Kidney epithelial cell (primary cell): ENCODE measurements at places on chromosomes 5 and 9. TPM values are rescaled to one million over a fixed set of nuclear protein-coding genes. Genes with fewer than 3 reads are reported as not detected.

- no peak for DNase-seq
Measured at GRCh38 chr9:34262971-34263370, 66.1 kb downstream of the KIF24 start.

The GAPVD1 gene
- 30.4 and 36.7 TPM in 2 replicates for total RNA-seq

DNA sequence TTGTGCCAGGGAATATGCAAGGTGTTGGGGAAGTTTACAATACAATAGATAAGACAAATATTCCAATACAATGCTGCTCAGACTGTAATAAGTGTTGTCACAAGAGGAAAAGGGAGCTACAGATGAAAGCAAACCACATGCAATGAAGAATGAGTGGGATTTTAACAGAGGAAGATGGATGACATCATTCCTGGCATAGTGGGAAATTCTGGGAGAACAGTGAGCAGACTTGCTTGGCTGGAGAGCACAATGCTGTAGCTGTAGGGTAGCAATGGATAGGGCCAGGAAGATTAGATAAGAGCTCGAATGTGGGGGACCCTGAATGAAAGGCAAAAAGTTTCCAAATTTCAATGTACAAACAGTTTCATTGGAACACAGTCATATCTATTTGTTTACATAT lies 9.5 kb upstream of the DPYSL3 start:
- DNase-seq: no peak

The LCN6 gene
- not detected in 2 replicates for total RNA-seq

DNA sequence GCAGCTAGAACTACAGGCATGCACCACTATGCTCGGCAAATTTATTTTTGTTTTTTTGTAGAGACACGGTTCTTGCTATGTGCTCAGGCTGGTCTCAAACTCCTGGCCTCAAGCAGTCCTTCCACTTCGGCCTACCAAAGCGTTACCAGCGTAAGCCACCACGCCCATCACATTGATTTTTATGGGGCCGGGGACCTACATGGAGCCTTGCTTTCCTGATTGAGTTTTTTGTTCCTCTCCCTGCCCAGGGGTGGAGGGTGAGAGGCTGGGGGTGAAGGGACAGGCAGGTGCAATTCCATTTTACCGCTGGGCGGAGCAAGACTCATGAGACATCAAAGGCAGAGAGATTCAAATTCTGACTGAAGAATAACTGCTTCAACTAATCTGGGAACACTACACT lies 1.9 kb downstream of the ALDH1B1 start:
- DNase-seq: no peak

- DNase-seq: no peak
Measured at GRCh38 chr5:36045895-36046294, 20.8 kb downstream of the UGT3A2 start.

The SETX gene
- total RNA-seq: 44.2 and 46.0 TPM in 2 replicates

- DNase-seq: no peak
Measured at GRCh38 chr9:751137-752051, 90.1 kb upstream of the DMRT1 start.

DNA sequence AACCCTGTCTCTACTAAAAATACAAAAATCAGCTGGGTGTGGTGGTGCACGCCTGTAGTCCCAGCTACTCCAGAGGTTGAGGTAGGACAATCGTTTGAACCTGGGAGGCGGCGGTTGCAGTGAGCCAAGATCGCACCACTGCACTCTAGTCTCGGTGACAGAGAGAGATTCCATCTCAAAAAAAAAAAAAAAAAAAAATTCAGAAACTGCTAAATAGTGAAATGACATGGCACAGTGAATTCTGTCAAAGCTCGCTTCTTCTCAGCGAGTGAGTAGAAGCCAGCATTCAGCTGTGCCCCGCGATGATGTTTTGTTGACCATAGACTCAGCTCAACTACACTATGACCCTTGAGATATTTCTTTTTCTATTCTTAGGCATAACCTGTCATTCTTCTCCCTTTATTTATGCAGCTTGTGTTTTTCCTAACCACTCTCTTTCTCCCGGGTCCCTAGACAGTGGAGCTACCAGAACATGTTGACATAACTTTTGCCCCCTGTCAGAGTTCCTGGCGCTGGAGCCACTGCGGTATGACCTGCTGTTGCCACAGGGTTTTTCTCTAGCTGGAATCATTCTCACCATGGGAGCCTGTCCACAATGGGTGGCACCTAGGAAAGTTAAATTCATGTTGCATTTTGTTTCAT lies 13.5 kb upstream of the IQGAP2 start:
- no peak for DNase-seq

- no peak for DNase-seq
Measured at GRCh38 chr5:179858241-179858585, 404 bp downstream of the MRNIP start.

The PCDHA6 gene
- total RNA-seq: 0.21 and 0.27 TPM in 2 replicates

The ADAMTS12 gene
- total RNA-seq: 3.4 and 4.1 TPM in 2 replicates

The FGFR4 gene
- 16.4 and 34.5 TPM in 2 replicates for total RNA-seq

DNA sequence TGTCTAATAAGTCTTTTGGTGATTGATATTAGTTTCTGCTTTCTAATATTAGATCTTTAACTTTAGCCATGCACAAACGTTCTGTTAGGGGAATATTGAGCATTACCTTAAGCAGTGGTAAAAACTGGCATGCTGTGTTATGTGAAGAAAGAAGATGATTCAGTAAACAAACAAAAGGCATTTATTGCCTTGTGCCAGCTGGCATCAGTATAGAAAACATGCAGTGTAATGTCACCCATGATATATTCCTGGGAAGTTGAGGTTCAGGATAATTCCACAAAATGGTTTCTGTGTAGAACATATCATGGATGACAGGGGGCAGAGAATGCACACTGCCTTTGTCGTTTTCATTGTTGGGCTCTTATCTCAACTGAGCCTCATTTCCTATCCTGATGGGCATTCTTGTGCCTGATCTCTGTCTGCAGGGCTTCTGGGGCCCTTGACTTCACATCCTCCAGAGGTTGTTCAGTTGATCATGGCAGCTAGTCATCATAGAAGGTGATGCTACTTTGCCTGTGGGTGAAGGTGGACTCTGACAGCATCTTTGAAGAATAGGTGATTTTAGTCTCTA lies 24.2 kb downstream of the LRRTM2 start:
- no peak for DNase-seq

The SH2D3C gene
- 0.17 and 0.27 TPM in 2 replicates for total RNA-seq

DNA sequence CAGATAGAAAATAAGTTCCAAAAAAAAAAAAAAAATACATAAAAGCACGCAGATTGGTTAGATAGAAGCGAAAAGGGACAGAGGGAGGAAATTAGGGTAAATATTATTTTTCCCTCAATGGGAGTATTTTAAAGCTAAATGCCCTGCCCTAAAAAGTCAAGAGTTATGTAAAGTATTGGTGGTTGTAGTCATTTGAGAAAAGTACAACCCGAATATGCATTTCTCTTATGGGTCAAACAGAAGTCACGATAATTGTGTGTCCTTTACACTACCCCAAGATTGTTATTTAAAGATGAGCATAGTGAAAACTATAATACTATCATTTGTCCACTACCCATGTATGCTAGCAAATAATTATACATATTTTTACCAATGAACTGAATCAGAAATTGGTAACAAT lies 368.7 kb downstream of the NDUFS4 start:
- no peak for DNase-seq

The TRIM36 gene
- total RNA-seq: 5.0 and 7.9 TPM in 2 replicates

- DNase-seq: no peak
Measured at GRCh38 chr9:130423272-130423671, 21.5 kb upstream of the ASS1 start.

GRCh38 chr5:109865637-109866036 lies 175.9 kb downstream of the MAN2A1 start:
- DNase-seq: peak; percentile 92

DNA sequence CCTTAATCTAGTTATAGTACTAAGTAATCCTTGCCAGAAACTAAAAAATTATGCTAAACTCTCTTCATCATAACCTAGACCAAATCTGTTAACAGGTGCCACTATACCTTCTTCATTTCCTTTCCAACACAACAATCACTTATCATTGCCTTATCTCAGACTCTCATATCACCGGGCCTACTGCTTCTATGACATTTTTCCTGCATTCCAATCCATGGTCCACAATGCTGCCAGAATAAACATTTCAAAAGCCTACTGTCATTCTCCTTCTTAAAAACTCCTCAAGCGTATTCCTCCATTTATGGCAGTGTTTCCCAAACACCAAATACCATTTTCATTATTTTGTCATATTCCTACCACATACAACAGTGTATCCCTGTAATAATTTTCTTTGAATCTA lies 6.5 kb downstream of the PPP6C start:
- no peak for DNase-seq

The VCAN gene
- 175 and 178 TPM in 2 replicates for total RNA-seq

The MLANA gene
- total RNA-seq: not detected in 2 replicates

- DNase-seq: no peak
Measured at GRCh38 chr5:38048400-38048799, 208.6 kb upstream of the GDNF start.

- no peak for DNase-seq
Measured at GRCh38 chr5:7245121-7245651, 150.8 kb upstream of the ADCY2 start.

The ECSCR gene
- not detected in 2 replicates for total RNA-seq

GRCh38 chr5:181219262-181220177 lies 3.6 kb upstream of the TRIM41 start:
- DNase-seq: no peak

GRCh38 chr5:158431369-158432029 lies 572.6 kb upstream of the CLINT1 start:
- no peak for DNase-seq

GRCh38 chr5:53323943-53324642 lies 156.3 kb upstream of the FST start:
- no peak for DNase-seq

DNA sequence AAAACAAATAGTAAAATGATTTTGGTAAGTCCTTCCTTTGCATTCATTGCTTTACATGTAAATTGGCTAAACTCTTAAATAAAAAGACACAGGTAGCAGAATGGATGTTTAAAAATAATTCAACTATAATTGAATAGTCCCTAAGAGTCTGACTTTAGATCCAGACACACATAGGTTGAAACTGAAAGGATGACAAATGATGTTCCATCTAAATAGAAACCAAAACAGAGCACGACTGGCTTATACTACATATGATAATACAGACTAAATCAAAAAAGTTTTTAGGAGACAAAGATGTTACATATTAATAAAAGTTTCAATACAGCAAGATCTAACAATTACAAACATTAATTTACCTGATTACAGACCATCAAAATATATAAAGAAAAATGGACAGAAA lies 2055.1 kb upstream of the WWC1 start:
- no peak for DNase-seq

DNA sequence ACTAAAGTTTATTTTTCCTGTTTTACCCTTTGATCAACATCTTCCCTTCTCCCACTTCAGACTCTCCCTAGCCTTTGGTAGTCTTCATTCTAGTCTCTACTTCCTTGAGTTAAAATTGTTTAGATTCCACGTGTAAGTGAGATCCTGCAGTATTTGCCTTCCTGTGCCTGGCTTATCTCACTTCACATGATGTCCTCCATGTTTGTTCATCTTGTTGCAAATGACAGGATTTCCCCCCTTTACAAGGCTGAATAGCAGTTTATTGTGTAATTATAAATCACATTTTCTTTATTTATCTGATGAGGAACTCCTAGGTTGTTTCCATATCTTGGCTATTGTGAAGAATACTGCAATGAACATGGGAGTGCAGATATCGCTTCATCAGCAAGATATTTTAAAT lies 461.7 kb downstream of the CHSY3 start:
- DNase-seq: no peak

The CCDC171 gene
- 3.3 and 5.0 TPM in 2 replicates for total RNA-seq

The ZNF622 gene
- total RNA-seq: 60.8 and 65.2 TPM in 2 replicates

DNA sequence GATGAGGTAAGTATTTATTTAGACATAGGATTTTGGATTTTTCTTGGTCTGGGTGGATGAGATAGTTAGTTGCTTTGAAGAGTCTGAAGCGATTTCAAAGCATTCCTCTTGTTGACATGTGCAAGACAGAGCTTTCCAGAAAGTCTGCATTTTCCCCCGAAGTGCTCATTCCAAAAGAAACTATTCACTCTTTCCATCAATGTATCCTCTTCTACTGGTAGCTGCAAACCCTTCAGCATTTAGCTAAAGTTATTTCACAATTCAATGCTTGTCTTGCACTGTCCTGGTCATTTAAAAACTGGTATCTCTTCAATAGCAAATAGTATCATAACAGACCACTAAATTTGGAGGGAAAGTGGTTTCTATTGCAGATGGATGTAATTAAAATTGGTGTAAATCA lies 13.0 kb downstream of the NREP start:
- no peak for DNase-seq

DNA sequence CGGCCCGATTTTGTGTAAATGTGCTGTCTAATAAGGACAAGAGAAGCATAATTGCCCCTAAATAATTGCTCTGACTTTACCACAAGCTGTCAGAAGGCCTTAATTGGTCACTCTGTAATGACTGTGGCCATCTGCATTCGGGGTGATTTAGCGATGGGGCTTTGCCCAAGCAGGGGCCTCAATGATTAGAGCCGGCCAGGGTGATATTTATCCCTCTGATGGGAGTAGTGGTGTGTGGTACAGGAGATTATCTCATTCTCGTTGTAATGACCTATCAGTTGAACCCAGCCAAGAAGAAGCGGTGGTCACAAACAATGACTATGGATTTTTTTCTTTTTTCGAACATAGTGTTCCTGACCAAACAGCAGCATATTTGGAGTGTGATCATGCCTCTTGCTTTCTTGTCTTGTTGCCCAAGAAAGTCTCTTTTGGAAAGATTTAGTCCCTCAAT lies 72.0 kb upstream of the SAP30L start:
- no peak for DNase-seq

DNA sequence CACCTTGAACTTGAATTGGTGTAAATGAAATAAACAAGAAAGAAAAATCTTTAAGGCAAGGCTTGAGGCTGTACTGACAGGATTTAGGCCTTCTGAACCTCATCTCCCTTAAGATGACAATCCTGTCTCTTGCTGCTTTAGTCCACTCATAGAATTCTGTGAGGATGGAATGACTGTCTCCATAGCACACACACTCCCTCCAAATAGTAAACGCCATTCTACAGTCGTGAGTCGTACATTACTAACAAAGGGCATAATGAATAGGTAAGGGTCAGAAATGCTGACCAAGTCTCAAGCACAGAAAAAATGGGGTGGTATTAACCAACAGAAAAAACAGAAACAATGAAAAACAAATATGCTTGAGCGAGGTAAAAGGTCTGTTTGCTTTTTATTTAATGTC lies 71.8 kb upstream of the SIMC1 start:
- DNase-seq: no peak

DNA sequence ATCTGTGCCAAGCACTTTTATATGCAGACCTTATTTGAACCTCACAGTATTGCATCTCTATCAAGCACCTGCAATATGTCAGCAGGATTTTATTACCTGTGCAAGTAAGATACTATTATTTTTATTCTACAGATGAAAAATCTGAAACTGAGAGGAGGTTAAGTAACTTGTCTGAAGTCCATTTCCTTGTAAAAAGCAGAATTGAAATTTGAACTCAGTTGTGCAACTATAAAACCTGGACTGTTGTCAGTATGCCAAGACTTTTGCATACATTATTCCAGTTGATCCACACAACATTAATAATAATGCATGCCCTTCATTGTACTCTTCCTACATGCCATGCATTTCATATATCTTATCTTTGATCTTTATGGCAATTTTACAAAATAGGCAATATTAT lies 82.2 kb upstream of the BRINP1 start:
- DNase-seq: no peak
